ENCODE measurements at places on chromosomes 6 and 20.

DNA sequence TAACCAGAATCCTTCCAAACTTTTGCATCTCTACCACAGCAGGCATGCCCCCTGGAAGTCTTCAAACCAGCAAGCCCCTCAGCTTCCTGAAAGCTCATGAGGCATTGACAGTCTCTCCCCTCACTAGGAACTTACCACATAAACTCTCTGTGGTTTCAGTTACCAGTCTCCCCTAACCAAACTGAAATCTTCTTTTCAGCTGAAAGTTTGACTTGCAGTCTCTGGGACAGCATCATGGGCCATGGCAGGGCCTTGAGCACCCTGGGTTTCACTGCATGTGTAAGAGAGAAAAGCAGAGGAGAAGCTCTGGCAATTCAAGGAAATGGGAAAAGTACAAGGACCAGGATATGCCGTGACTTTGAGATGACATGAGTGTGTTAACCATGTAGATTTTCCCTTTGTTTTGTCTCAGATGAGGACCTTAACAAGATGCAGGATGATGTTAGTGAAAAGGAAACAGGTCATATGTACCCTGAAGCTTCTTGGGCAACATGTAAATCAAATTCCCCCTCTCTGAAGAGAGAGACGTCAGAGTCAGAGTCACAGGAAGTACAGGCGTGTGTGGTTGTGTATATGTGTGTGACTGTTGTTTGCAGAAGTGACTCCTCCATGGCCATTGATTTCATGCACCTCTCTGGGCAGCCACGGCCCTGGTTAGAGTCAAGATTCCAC is 106.3 kb downstream of the TNFRSF21 start:
- no peak for DNase-seq

GRCh38 chr6:124879110-124879991 is 82.9 kb upstream of the RNF217 start:
- no peak for DNase-seq

- DNase-seq: no peak
Measured at GRCh38 chr6:13496513-13497190, 9.3 kb upstream of the GFOD1 start.

GRCh38 chr6:24451581-24452388 is 37.6 kb downstream of the GPLD1 start:
- DNase-seq: no peak

DNA sequence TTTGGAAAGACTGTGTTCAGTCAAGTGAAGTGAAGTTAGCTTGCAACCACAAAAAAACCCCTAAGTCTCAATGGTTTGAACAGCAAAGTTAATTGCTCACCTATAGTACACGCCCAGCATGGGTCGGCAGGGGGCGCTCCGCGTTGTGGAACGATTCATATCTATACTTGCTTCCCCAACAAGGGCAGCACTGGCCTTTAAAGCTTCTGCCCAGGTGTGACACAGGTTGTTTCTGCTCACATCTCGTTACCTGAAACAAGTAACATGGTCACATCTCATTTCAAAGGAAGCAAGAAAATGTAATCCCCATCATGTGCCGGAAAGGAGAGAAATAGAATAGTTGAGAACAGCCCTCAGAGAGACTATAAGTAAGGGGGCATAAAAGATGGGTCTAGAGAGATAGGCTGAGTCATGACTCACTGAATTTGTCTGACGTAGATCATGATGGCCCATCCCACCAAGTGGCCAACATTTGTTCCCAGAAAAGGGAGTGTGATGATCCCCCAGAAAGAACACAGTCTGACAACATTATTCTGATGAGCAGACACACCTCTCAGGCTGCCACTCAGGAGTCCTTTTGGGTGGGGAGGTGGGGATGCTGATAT is 29.0 kb downstream of the HNF4A start:
- peak; percentile 85 for DNase-seq

DNA sequence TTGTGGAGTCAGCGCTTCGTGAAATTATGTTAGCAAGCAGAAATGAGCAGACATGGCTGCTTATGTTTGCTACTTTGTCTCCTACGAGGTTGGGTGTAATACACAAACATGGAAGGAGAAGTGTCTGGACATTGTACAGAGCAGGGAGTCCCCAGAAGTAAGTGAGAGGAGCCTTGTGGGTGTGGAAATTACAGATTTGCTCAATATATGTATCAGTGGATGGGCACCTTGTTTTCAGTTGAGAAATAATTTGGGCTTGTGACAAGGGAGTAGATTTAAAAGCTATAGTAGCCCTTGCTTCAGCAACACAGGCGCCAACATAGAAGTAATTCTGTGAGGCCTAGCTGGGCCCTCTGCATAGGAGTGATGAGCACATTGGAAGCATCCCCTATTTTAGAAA is 49.2 kb downstream of the HECA start:
- no peak for DNase-seq

- no peak for DNase-seq
Measured at GRCh38 chr6:83978997-83979396, 54.6 kb upstream of the MRAP2 start.

DNA sequence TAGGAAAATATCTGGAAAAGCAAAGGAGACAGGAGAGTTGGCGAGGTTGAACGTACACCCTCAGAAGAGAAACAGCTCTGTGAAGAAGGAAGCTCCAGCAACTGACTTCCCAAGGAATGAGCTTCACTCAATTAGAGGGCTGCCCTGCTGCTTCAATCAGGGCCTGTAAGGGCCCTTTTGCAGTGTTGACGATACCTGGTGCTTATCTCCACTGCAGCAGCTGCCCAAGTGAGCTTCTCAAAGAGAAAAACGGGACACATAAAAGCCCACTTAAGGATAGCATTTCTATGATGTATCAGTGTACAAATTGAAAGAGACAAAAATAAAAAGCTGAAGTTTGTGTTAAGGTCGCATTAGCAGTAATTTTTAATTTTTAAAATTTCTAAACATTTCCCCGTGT is 16.4 kb downstream of the SEC63 start:
- DNase-seq: no peak

GRCh38 chr20:21559305-21559704 is 45.4 kb upstream of the NKX2-2 start:
- DNase-seq: no peak

GRCh38 chr6:5763871-5764270 is 242.9 kb downstream of the NRN1 start:
- DNase-seq: no peak

DNA sequence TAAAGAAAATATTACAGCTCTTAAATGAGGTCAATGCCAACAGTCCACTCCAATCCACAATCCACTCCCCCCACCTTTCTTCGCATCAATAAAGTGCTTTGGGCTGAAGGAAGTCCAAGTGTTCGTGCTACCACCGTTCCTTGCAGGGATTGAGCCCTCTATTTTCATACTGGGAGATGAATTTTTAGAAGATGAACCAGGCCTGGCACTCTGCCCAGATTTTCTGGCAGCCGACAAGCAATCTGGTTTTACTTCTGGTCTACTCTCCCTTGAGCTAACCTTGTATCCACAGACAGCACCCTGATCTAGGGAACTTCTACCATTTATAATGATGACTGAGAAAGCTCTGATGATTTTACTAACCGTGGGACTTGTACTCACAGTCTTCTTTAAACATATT is 72.3 kb downstream of the BTBD9 start:
- DNase-seq: peak; percentile 41

DNA sequence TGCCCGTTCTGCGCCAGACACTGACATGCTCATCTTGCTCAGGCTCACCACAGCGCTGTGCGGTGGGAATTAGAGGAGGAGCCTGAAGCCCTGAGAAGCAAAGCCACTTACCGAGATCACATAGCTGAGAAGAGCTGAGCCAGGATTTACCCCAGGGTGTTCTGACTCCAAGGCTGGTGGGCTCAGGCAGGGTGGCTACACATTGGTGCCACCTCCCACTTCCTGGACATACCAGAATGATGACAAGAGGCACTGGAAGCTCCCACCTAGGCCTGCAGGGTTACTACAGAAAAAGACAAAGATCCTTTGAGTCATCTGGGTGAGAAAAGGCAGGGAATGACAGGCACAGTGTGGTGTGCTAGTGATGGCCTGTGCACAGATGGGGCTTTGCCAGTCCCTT is 24.4 kb upstream of the FKBP1A start:
- DNase-seq: no peak

DNA sequence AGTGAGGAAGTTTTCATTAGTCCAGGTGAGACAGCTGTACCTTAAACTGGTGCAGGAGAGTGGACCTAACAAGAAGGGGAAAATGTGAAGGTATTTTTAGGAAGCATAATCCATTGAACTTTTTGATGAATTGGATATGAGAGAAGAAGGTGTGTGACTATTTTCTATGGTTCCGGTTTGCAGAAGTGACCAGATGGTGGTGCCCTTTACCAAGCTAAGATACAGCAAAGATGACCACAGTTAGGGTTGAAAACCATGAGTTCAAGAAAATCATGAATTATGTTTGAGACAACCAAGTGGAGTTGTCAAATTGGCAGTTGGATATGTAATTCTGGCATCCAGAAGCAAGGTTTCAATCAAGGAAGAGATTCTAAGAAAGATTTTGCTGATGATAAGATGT is 61.9 kb upstream of the NRSN1 start:
- DNase-seq: no peak

GRCh38 chr6:20213271-20213798 is 1.1 kb upstream of the MBOAT1 start:
- DNase-seq: no peak

DNA sequence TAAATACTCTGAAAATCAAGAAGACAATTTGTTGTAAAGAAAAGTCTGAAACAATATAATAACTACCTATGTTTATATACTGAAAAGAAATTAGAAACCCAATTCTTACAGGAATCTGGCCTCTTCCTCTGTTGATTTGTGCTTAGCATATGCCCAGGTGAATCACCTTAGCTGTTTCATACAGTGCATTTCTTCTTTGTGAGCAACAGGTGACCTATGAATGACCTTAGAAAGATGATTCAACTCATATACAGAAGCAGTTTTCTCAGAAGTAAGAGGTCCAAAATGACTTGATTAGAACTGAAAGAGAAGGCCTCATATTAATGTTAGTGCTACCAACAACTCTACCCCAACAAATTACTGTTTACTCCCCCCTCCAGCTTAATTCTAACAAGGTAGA is 419.5 kb upstream of the ID4 start:
- no peak for DNase-seq

DNA sequence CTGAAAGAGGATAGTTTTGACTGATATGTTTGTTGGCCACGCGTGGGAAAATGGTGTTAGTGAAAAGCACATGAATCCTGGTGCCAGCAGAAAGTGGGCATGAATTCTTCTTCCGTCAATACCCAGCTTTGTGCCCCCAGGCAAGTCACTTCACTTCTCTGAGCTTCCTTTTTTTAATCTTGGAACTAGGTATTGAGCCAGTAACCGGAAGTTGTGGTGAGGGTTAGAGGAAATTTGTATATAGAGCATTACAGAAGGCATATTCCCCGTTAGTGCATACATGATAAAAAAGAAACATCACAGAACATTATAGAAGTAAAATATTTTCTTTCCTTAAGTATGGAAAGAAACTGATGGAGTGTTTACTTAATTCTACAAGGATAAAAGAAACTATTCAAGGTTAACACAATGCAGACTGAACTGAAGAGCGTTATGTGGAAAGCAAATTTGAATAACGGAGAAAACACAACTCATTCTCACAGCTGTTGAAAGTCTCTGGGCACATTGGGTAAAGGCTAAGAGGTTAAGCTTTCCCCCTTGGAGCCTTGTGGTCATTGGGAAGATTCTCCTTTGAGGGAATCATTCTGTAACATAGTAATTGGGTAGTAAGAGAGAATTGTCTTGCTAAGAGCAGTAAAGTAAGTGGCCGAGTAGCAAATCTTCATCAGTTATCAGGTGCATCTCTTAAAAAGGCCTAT is 223.1 kb downstream of the BCAS1 start:
- no peak for DNase-seq

DNA sequence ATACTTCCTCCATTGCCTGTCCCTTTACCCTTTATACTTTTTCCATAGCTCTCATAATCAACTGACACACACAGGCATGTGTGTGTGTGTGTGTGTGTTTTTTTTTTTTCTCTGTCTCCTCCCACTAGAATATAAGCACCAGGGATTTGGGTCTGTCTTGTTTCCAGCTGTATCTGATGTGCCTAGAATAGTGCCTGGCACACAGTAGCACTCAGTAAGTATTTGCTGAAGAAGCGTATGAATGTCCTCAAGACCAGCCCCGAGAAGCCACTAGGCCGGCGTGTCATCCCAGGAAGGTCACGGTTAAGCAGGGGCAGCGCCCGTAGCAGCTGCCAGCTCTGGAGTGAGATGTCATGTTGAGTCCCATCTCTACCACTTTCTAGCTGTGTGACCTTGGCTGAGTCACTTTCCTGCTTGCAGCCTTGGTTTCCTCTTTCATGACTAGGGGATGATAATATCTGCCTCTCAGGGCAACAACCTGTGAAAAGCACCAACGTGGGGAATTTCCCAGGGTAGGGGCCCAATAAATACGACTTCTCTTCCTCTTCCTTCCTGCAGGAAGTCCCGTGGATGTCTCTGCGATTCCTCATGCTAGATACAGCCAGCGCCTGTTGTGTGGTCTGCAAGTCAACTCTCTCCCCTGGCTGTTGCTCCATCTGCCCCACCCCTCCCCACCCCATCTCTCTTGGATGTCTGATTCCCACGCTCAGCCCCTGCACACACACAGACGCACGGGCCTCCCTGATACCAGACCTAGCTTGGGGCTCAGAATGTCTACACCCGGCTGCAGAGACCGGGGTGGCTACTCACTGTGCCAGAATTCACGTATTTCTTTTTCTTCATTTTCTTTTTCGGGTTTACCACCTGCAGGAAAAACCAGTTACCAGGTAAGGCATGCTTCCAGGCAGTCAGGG is 58.1 kb downstream of the RAB44 start:
- DNase-seq: peak; percentile 50

GRCh38 chr6:93785694-93786030 is 366.3 kb upstream of the EPHA7 start:
- DNase-seq: no peak

GRCh38 chr6:17663226-17663625 is 43.5 kb downstream of the NUP153 start:
- DNase-seq: no peak

- no peak for DNase-seq
Measured at GRCh38 chr20:63789836-63790571, 41.1 kb downstream of the ZBTB46 start.

DNA sequence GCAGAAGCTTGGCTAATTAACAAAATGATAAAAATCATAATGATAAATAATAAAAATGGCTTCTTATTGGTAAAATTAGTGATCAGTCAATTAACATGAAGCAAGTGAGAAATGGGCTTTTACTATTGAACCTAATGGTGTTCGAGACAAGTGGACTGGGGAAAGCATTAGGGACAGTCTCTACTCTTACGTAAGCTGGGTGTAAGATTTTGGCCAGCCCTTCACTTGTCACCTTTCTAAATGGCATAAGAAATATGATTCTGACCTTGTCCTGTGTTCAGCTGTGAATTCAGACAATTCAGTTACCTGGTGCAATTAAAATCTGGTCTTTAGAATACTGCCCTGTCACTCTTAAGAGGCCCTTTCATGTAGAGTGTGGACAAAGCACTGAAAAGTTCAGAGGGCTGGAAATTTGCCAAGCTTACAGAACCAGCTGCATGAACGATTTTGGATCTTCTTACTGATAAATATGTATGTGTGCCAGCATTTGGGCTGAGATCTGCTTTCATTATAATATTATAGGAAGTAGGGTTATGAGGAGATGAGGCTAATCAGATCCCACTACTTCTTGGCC is 115.9 kb downstream of the QRSL1 start:
- DNase-seq: no peak

Data from mucosa of descending colon (tissue), 3 donors.